ENCODE measurements at places on chromosomes 5 and 9.

DNA sequence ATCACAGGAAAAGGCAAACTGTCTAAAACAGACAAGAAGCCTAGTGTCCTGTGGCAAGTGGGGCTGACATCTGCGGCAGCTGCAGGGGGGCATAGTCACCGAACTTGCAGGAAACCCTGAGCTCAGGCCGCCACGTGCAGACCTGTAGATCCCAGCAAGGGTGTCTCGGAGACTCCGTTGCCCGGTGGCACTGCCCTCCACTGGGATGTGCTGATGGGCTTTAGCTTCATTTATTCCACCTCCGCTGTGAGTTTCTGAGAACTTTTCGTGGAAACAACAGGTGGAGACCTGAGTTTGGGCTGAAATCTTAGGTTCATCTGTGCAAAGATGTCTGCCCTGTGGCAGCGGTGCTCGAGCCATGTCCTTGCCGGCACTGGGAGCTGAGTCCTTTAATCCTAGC is 22.1 kb downstream of the CEP72 start:
- DNase-seq = peak; percentile 13

GRCh38 chr5:147856801-147857200 is 21.7 kb upstream of the SCGB3A2 start:
- DNase-seq = no peak

DNA sequence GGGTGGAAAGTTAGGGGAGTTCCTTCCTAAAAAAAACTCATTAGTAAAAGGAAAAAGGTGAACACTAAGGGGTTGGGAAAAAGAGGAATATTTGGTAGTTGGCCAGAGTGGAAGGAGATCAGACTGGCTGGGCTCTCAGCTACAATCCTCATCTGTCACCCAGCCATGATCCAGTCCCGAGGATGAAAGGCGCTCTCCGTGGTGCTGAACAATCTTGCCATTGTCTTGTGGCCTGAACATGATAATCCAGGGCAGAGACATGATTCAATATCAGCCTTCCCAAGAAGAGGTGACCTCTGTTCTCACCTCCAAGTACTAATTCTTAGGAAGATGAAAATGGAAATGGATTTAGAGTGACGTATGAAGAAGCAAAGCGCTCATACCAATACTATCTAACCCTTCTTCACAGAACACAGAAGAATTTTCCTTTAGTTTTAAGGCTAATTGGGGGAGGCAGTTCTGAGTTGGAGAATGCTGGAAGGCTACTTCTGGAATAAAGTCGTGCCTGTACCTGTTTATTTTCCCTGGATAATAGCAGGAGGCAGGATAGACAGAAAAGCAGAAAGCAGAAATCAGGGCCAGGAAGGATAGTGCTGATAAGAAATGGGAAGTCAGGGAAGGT is 36.6 kb upstream of the MYORG start:
- peak; percentile 48 for DNase-seq

DNA sequence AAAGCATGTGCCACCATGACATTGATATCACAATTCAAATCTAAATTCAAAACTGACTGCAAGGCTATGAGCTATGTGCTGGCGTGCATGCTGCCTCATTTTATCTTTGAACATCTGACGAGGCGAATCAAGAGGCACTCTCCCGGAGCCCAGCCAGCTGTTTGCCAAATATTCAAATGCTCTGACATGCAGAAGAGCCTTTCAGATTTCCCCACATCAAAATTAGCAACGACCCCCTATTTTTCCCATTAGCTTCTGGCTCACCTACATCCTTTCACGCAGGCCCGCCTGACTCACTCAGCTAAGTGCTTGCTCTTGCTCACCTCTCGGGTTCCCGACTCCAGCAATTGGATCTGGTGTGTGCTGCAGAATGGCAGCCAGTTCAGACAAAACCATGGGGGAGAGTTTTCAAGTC is 159.0 kb downstream of the NR2F1-AS1 start:
- no peak for DNase-seq

DNA sequence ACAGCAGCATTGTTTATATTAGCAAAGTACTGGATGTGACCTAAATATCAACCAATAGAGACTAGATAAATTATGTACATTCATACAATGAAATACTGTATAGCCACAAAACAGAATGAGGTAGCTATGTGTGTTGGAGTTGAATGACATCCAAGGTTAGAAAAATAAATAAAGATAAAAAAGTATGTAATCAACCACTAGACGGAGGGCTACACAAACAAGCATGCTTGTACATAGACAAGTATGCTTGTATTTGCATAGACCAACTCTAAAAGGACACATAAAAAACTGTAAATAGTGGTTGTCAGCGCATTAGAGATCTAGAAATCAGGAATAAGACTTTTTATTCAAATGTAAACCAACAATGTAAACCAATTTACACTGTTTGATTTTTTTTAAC is 3.0 kb downstream of the FEM1C start:
- no peak for DNase-seq

- DNase-seq = no peak
Observed at GRCh38 chr5:111928511-111928910, 171.5 kb upstream of the NREP start.

DNA sequence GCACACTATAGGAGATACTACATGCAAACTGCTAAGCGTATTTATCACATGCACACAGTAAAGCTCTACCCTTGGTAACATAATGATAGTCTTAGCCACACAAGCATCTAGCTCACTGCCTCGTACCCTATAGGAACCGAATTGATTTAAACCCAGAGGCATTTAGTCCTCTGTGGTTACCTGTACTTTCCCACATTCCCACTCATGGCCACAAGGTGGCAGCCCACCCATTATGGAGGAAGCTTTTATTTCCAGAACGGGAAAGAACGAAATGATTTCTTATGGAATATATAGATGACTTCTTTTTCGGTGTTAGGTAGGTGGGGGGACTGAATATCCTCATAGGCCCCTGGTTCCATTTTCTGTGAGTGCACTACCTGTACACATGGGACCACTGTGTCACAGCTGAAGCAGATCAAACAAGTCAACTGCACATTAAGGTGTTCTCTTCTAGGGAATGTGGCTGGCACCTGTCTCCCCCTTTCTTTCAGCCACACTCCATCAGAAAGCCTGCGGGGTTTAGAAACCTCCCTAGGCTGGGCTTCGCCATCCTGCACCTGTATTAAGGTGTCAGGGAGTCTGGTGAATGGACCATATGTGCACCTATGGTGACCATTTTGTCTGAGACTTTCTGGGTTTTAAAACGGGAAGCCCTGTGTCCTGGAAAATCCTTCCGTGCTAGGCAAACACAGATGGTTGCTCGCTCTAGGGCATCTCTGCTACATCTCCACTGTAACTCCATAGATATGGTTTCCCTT is 313.2 kb downstream of the SLIT3 start:
- peak; percentile 89 for DNase-seq

GRCh38 chr5:156328161-156328560 is 1.2 kb downstream of the SGCD start:
- DNase-seq = no peak

DNA sequence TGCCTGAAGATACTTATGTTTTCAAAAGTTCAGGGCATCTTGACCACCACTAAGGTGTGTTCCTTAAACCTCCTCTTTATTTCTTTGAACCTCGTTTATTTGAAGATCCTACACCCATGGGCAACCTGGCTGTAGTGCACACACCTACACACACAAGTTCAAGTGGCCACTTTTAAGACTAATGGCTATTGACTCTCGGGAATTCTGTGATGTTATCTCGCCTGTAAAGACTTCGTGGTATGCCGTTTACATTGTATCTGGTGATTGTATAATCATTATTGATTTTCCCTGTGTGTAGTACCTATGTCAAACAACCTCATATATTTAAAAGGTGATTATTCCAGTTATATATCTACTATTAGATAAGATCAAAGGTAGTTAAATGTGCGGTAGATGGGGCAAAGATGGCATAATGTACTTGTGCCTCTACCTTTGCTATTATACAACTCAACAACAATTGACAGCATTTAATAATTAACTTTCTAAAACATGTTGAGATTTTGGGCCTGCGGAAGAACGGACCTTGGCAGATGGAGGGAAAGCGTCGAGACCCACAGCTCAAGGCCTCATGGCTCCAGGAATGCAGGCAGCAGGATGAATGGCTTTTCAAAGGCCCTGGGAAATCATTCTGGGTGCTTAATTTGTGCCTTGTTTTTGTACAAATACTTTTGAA is 51.4 kb upstream of the IRX2 start:
- DNase-seq = no peak

DNA sequence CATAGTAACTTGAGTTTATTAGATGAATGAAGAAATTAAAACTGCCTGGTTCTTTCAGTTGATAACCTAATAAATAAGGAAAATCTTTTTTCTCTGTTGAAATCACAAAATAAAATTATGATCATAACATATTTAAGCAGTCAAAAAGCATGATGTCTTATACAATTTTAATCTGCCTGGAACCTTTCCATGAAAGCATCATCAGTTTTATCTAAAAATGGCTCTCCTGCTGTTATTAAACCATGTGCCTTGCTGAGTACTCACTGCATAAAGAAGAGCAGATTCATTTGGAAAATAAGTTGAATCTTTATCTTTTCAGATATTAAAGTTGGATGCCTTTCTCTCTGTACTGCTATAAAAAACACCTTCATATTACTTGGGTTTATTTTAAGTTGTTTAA is 148.8 kb downstream of the SLC24A2 start:
- DNase-seq = no peak

DNA sequence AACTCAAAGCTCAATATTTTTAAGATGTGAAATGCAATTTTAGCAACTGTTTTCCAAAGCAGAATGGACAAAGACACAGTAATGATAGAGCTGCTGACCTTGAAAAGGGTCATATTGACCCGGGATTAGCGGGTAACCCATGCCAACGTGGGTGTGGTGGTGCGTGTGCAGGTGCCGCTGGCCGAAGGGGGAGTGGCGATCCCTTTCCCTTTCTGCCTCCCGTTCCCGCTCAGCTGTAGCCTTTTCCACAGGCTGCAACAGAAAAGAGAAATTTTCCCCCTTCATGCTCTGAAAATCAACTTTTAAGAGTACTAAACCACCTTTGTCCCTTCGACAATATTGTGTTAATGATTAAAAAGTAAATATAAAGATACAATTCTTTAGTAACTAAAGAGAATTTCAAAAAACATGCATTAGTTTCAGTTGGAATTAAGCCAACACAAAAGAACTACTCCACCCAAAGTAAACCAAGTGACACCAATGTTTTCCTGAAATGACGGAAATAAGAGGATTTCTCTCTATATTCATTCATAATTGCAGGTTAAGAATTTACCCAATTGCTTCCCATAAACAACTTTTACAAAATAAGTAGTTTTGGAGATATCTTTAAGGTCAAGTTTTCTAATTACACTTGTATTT is 105.2 kb downstream of the ZNF608 start:
- DNase-seq = peak; percentile 42

- no peak for DNase-seq
Observed at GRCh38 chr9:136119883-136120393, 1.3 kb upstream of the TMEM250 start.

DNA sequence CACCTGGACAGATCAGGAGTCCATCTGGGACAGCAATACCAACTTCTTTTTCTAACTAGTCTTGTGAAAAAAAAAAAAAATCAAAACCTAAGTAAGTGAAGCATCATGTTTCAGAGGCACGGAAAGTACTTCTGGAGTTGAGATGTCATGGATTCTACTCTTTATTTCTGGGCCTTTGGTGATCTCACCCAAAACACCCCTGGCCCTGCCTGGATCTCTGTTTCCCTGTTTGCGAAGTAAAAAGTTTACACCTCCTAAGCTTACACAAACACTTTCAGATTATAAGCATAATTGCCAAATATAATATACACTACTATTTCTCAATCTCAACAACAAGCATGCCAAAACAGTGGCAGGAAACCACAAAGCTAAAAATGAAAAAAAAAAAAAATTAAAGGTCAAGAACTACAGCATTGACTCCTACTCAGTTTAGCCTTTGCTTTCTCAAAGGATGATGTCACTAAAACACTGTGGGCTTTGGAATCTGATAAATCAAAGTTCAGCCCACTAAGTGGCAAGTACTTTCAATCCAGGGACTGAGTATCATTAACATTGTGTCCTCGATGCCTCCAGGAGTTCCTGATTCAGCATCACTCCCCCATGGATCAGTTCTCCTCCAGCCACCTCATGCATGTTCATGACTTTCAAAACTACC is 291.9 kb downstream of the NFIB start:
- no peak for DNase-seq

- no peak for DNase-seq
Observed at GRCh38 chr5:167552356-167552755, 739.1 kb upstream of the WWC1 start.

DNA sequence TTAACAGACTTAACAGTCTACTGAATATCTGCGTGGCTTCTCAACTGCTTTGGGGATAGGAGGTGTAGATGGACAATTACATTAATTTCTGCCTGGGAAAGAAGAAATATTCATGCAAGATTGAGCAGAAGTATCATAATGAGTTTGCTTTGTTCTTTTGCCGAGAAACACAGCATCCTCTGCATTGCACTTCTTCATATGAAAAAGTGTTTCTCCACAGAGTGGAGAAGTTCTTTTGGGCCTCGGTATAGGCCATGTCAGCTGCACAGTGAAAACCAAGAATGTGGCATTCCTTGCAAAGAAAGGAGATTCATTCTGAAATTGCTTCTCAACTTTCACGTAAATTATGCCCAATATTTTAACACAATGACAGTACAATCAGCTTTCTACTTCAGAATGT is 17.6 kb upstream of the SNX2 start:
- no peak for DNase-seq

DNA sequence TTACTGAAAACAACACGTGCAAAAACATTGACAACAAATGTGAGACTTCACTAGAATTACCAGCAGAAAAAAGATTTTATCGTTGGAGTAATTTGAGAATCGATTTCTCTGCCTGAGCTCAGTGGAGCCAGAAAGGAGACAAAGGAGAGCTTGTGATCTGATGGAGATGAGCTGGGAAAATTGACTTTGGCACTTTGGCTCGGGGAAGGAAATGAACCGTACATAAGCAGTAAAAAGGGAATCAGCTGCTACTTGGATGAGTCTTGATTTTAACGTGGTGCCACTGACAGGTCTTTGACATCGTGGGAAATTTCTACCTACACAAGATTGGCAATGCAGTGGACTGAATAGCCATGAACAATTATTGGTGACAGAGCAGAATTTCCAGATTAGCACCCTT is 244.7 kb upstream of the RPS23 start:
- no peak for DNase-seq

DNA sequence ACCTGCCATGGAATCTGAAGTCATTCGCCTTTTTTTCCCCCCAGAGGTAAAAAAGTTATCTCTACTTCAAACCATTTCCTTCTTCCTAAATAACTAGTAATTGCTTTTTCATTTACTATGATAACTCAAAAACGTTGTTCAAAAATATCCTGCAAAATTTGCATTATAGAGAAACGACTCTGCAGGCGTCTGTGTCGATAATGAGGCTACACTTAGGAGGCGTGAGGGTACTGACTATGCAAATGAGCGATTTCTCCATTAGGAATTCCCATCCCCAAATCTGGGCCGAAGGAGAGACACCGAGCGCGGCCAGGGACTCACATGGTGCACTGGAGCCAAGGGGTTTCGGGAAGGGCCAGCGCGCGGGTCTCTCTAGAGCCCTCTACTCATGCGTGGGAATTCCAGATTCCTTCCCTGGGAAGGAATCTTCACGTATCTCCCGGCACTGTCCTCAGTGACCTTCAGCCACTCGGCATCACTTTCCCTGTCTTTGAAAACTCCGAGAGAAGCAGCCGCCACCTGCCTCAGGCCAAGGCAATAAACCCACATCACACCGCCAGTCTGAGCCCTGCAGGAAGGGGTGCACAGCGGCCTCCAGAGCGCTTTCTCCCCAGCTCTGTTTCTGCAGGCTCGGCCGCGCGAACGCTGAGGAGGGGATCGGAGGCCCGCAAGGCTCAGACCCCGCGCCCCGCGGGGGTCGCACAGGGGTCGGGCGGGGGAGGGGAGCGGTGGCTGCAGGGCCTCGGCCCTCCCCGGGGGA is 718 bp upstream of the DENND4C start:
- peak; percentile 79 for DNase-seq
